CD4-positive, alpha-beta T cell treated with Interleukin-4 for 4 hours (primary cell): ENCODE measurements at places on chromosomes 6 and 20.

- no peak for DNase-seq
These were observed 260.6 kb downstream of the HIVEP2 start for GRCh38 chr6:142684371-142684770.

DNA sequence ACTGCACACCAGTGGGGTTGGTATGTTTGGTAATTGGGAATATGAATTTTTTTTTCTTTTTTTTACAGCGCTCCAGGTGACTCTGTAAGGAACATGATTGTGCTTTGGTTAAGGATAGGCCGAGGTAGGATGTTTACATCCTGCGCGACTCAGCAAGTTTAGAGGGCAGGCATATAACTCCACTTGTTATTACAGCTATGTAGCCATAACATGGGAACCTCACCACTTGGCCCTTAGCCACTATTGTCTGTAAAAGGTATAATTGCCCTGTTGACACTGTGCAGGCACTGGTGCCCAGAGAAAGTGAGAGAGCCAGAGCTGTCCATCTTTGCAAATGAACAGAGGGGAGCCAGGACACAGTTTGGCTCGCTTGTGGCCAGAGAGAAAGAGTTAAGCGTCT, 172.9 kb downstream of the MCHR2 start:
- DNase-seq, result no peak

DNA sequence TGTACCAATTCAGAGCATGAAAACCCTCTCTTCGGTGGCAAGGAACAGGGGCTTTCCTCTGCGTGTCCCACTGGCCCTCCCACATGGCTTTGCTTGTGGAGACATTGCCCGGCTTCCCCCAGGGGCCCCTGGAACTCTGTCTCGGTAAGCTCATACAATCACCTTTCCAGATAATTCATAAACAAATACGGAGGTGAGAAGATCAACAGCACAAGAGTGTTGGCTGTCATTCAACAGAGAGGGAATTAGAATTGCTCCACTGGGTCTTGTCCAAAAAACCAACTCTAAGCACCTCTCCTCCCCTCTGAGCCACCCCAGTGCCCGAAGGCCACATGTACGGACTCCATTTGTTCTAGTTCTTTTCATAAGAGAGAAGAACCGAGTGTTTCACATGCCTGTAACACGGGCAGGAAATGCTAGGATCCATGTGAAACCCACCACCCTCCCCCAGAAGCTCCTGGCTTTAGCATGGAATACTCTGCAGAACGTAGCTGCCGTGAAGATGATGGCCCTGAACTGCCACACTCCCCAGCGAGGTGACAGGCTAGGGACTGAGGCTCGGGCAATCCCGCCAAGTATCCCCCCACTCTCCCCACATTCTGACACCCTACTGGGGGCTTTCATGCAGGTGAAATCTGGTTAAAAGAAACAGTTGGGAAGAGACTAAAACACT, 24.6 kb upstream of the FOXC1 start:
- DNase-seq, result no peak

DNA sequence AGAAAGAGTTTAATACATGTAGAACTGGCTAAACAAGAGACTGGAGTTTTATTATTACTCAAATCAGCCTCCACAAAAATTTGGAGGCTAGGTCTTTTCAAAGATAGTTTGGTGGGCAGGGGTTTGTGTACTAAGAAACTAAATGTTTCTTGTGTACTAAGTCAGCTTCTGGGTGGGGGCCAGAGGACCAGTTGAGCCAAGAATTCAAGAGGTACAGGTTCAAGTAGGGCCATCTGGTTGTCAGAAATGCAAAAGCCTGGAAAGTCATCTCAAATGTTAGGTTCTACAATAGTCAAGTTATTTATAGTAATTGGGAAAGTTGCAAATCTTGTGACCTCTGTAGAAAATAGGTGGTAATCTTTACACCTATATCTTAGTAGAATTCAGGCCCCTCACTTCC, 51.7 kb downstream of the CEP43 start:
- DNase-seq, result no peak

GRCh38 chr6:107488875-107489635, 862 bp upstream of the SOBP start:
- DNase-seq, result no peak

DNA sequence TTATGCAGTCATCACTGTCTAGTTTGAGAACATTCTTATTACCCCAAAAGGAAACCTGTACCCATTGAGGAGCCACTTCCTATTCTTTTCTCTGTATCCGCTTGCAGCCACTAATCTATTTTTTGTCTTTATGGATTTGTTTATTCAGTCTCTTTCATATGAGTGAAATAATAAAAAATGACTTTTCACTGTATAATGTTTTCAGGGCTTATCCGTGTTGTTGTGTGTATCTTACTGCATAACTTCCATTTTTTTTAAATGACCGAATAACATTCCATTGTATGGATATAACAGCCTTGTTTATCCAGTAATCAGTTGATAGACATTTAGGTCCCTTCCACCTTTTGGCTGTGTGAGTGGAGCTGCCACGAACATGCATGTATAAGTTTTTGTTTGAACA, 86.6 kb downstream of the ZFAND3 start:
- no peak for DNase-seq

DNA sequence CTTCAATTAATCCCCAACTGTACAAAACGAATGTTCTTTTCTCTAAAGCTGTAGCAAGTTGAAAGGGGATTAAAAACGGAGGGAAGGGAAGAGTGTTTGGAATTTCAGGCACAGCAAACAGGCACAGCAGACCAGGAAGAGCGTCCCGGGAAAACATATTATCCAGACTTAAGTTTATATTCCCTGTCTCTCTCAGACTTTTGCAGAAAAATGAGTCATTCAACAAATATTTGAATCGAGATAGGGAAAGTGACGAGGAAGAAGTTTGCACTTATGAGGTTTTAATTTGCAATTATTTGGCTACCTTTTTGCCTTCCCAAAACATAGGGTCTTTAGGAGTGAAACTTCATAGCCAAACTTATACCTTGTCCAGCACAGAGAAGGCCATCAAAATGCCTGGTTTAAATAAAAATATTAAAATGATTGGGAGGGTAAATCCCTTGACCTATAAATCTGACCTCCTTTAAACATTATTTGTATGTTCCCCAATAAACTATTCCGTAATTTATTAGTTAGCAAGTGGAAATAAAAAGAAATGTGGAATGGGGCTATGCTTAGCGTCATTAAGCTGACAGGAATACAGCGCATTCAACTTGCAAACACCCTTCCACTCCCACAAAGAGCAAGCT, 16.0 kb downstream of the HFE start:
- DNase-seq, result no peak

DNA sequence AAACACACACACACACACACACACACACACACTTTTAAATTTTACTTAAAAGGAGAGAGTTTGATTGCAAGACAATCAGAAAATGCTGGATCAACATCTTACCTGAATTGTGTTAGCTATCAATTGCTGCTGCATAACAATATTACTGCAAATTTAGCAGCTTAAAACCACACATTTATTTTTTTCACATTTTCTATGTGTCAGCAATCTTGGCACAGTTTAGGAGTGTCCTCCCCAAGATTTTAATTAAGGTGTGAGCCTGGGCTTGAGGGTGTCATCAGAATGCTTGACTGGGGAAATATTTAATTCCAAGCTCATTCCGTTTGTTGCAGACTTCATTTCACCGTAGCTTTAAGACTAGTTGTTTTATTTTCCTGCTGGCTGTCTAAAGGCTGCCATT, 431.0 kb upstream of the GJE1 start:
- no peak for DNase-seq

DNA sequence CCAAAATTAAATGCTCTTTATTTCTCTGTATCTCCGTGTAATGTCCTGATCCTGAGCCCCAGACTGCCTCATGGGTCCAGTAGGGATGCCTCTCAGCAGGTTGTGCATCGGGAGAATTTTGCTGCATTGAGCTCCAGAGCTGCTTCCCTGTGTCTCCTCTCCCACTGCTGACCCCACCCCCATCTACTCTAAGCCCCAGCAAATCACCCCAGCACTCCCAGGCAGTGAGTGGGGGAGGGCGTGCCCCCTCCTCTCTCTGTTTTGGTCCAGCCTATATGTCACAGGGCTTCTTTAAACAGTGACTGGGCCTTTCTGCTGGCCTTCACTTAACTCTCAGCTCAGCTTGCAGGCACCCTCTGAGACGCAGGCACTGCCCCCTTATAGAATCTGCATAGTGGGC, 228.8 kb upstream of the QKI start:
- no peak for DNase-seq

DNA sequence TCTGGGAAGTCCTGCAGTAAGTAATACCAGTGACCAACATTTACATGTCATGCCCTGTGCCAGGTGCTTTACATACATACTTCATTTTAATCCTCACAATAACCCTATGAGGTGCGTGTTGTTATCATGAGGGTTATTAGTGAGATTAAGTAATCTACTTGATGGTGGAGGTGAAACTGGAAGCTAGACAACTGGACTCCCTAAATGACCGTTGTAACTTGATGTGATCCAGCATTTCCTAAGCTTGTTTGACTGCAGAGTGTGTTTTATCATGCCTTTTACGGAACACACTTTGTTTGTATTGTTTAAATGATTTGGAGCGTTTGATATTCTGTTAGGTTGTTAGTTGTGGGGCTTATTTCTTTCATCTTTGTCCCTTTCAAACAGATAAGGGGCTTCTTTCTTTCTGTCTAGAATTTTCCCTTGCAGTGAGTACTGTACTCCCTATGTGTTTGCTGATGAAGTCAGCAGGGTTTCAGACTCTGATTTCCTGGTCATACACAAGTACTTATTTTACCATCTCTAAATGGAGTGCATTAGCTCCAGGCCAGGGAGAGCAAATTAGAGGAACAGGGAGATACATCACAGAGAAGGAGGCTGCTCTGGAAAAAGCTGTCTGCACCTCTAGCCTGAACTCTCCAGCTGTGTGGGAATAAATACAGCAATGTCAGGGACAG, 29.7 kb downstream of the CHMP4B start:
- no peak for DNase-seq

GRCh38 chr6:35402856-35403191, 49.3 kb upstream of the FANCE start:
- DNase-seq, result no peak

- no peak for DNase-seq
These were observed 147.6 kb upstream of the TMEM170B start for GRCh38 chr6:11389977-11390376.

DNA sequence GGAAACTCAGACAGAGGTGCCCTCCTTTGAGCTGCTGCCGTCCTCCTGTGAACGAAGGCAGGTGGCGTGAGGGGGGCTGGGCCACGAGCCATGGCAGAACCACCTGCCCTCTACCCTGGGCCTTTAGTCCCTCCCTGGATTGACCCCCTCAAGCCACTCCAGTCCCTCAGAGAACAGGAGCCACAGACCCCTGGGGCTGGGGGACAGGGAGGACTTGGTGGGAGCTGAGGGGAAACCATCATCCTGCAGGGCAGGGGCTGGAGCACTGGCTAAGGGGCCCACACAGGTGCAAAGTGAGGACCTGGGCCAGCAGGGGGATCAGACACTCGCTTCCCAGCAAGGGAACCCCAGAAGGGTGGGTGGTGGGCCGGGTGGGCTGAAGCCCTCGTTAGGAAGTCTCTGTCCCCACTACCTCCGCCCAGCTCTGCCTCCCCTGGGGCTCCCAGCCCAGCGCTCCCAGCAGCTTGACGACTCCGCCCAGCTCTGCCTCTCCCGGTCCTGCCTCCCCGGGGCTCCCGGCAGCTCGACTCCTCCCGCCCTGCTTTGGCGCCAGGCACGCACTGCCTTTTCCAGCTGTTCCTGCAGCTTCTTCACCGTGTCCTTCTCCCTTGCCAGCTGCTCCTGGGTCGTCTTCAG, 44.4 kb downstream of the DSTN start:
- no peak for DNase-seq

DNA sequence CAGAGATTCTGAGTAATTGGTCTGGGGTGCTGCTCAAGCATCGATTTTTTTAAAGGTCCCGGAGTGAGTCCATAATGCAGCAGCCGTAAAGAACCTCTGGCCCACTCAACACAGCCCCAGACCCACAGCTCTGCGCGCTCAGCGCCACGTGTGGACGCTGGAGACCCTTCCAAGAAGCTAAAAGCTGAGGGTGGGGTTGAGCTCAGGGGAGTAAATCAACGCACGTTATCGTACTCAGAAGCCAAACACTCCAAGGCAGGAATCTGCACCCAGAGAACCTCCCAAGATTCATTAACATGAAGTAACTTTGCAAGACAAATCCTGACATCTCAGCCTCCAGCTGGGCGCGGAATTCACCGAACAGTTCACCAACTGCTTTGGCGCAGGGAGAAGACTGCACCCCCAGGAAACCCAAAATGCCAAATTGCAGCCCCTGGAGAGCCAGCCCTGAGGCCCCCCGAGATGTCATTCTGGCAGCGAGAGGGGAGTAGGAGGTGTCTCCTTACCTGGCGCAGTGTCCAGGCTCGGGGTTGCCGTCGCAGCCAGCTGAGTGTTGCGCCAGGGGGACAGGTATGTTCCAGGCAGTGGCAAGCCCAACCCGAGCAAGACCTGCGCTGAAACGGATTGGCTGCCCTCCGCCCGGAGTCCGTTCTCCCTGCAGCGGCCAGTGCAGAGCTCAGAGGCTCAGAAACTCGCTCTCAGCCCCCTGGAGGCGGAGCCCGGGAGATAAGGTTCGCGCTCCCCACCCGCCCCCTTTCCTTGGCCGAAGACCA, at the start of gene COL21A1:
Gene COL21A1, minus strand, starts transcription at position 700 of the 773 bp plus-strand sequence. CDS start 64,962 bp downstream, outside the sequence.
- no peak for DNase-seq

- no peak for DNase-seq
These were observed 129.6 kb upstream of the NUP153 start for GRCh38 chr6:17836293-17836692.

- no peak for DNase-seq
These were observed 199.3 kb upstream of the SGK1 start for GRCh38 chr6:134517145-134517658.

DNA sequence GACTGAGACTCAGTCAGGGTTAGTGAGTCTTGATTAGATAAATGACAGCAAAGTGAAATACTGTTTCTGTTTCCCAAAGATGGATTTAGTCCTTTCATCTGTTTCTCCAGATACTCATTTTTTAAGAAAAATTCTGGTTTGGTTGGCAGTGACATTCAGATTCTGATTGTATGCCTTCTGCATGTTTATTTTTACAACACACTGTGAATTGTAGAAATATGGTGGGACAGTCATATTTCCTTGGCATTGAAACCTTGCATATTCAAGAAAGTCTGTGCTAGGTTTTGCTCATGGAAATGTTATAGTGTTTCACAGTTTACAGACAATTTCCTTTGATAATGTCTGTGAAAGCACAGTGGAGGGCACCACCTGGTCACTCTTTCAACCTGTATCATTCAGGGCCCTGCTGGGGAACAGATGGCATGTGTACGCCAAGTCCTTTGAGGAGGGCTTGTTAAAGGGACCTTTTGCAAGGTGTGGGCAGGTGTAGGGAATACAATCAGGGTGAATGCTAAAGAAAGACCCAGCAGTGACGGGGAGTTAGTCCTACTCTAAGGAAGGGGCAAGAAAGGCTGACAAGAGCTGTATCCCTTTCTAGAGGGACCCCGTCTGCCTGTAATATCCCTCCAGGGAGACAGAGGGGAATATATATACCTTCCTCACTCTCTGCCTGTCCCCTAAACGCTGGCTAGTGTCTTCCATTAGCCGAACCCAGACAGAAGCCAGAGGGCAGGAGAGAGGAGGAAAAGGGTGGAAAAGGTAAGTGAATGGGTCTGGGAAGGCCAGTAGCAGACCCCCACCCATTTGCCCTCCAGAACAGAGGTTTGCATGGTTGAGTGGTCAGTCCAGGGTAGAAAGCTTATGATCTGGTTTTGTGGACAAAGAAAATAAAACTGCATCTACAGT, 10.2 kb downstream of the PLCB4 start:
- no peak for DNase-seq

GRCh38 chr6:124917769-124918168, 44.5 kb upstream of the RNF217 start:
- DNase-seq, result no peak
